ENCODE measurements at places on chromosomes 7 and 10.

DNA sequence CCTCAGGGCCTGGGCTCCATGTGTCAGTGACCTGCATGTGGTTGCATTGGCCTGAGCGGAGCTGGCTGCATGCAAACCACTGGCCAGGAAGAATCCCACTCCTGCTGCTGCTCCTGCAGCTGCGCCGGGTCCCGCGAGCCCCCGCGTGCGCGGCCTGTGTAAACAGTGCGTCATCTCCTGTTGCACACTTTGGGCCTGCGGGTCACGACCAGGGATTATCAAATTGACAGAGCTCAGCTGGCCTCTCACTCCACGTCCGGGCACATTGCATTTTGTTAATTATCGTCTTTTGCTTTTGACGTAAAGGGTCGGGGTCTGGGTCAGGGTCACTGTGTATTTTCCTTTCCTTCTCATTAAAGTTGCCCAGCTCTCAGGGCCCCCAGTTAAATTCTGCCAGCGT, 132.6 kb downstream of the RGS10 start:
- no peak for DNase-seq

DNA sequence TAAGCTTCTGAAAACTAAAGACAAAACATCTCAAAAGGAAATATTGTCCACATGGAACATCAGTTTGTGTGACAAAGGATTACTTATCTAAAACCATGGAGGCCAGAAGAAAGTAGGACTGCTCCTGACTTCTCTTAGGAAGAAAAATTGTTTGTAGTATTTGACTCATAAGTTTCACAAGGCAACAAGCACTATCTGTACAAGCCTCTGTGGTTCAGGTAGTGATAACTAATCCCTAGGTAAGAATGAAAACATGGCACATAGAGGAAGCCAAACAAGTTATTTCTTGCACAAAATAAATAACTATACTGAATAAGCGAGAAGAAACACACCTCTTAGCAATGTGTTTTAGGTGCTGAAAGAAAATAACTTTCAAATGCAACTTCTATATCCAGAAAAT, 30.3 kb downstream of the TFPI2 start:
- DNase-seq: no peak

GRCh38 chr7:24024276-24025068, 259.5 kb upstream of the NPY start:
- no peak for DNase-seq

GRCh38 chr10:17669185-17669872, 25.4 kb downstream of the STAM start:
- DNase-seq: peak; percentile 71

GRCh38 chr10:113782367-113782766, 30.9 kb downstream of the PLEKHS1 start:
- no peak for DNase-seq

DNA sequence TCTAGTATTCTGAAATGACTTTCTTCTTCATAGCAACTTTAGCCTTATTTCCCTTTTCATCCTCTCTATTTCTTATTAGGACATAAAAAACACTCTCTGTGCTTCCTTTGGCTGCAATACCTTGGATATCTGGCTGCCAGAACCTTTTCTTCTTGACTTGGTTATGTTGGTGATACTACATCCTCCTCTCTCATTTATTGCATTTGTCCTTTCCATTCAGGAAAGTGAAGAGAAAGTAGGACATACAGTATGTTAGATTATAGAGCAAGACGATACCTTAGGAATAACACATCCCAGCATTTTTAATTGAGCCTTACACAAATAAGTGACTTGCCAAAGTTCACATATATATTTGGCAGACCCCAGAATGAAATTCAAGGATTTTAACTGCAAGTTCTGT, 210.1 kb upstream of the PPP1R3A start:
- DNase-seq: no peak

GRCh38 chr10:19302117-19302516, 253.5 kb downstream of the MALRD1 start:
- DNase-seq: peak; percentile 9

DNA sequence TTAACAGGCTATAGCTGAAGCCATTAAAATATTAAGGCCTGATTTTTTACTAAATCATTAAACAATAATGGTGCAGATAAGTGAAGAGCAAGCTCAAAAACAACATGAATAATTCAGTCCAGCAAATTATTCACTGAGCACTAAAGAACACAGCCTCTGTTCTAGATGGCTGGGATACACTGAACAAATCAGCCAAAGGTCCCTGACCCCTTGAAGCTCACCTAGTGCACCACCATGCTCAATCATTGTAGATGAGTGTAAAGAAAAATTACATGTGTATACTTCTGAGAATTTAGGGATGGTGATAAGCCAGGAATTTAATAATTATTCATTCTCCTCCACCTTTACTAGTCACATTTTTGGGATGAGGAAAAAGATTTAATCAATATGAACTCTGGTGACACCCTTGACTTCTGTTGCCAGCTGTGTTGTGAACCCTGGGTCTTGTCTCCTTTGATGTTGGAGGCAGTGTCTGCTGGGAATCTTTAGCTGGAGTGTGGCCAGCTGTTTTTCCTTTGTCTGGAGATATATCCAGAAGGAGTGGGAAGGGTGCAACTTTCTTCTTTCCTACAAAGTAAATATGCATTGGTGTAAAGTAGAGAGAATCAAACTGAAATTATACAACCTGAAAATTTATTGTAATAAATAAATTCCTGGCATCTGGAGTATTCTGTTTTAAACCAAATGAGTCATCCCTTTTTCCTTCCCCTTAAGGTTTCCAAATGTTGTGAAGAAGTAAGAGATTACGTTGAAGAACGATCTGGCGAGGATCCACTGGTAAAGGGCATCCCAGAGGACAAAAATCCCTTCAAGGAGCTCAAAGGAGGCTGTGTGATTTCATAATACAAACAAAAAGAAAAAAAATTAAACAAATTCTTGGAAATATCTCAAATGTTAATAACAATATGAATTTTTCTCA, 4.0 kb downstream of the GNGT1 start:
- DNase-seq: no peak

GRCh38 chr7:7408001-7408770, 127.5 kb downstream of the COL28A1 start:
- DNase-seq: no peak

- no peak for DNase-seq
Observed at GRCh38 chr10:78563314-78563713, 505.5 kb upstream of the ZMIZ1 start.

GRCh38 chr7:122155566-122155965, 11.5 kb upstream of the AASS start:
- no peak for DNase-seq

GRCh38 chr10:123553810-123554430, 112.2 kb upstream of the GPR26 start:
- DNase-seq: no peak

DNA sequence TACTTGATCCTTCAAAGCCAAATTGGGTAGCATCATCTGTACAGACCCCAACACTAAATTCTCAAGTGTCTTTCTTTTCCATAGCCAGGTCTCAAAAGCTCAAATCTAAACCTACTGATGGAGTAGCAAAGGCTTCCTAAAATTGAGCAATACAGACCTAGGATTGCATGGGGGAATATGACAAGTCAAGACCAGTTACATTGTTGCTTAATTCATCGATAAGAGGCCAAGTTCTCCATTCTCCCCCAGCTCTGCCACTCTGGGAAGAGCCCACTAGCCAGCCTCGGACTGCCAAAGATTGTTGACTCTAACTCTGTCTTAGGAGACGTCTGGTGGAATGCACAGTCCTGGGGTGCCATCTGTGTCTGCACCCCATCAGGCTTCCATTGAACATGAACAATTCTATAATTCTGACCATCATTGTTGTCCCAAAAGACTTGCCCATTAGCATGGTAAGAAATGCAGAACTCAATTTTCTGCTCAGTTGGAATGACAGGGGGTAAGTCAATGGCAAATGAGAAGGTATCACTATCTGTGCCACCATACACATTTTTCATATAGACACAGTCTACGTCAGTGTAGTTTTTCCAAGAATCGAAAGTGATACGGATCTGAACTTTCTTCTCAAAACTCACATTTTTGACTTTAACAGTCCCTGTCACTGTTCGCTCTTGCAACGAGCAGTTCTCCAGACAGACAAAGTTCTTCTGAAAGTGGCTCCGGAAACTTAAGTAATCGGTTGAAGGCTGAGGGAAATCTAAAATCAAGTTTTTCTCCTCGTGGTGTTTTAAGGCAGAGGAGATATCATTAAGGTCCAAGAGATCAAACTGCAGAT, 2.9 kb downstream of the PPP1R3C start:
- DNase-seq: no peak

DNA sequence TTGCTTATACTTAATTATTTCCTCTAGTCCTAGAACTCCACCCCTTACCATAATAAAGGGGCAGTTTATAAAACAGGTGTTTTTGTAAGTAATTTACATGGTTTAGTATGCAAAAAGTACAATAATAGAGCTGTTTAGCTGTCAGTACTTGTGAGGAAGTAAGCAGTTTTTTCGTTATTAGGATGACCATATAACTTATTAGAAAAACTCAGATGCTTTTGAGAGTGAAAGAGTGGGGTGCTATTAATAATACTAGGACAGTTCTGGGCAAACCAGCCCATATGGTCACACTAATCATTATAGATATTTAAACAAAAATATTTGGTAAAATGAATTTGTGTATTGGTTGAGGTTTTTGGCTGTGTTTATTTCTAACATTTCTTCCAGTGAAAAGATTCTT, 201.9 kb upstream of the KAT6B start:
- no peak for DNase-seq

GRCh38 chr10:12181065-12181775, 14.5 kb downstream of the NUDT5 start:
- DNase-seq: peak; percentile 90
